ENCODE measurements at places on chromosomes 12 and 14.

DNA sequence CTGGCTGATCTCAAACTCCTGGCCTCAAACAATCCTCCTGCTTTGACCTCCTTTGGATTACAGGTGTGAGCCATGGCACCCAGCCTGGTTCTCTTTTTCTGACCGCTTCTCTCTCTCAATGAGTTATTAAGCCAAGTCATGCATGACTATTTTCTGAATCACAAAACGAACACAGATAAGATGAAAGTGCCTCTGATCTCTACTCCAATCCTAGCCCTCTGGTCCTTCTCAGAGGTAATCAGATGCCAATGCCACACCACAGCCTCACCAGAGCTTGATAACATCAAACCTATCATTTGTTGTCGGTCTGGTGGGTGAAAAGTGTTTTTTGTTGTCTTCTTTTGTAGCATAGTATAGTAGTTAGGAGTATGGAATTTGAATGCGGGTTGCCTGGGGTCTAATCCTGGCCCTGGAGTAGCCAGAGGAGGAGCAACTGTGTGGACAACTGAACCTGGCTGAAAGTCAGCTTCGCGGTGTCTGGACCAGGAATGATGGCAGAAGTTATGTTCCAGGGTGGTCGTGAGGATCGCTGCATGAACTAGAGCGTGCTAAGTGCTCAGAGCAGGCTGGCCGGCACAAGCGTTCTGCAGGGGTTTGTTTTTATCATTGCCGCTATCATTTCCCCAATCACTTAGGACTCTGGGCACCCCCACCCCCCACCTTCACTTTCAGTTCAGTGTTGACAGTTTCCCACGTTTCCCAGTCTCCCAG lies 77.9 kb downstream of the SPRING1 start:
- DNase-seq: no peak

DNA sequence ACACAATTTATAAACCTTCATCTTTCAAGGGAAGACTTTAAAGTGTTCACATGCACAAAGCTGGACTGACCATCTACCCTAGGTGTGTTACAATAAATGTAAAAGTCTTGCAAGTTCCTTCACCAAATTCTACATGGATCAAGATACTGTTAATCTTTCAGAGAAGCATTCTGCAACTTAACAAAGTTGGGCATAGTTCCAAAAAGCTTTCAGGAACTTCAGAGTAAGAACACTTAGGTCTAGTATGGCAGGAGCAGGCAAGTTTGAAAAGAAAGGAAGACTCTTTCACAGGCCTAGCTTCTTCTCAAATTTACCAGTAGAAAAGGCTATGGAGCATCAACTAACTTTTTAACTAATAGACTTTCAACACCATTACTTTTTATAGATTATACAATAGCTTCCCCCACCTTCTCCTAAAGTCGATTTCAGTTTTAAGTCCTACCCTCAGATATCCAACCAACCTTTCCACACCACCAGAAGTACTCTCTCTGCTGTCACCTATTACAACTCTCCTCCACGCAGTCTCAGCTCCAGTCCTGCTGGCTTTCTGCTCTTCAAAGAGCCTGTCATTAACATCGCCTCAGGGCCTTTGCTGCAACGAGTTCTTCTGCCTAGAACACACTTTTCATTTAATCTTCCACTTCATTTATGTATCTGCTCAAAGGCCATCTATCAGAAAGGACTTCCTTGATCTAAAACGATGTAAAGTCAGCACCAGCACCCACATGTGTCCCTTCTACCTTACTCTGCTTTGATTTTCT lies 333.9 kb downstream of the CEP128 start:
- DNase-seq: no peak

DNA sequence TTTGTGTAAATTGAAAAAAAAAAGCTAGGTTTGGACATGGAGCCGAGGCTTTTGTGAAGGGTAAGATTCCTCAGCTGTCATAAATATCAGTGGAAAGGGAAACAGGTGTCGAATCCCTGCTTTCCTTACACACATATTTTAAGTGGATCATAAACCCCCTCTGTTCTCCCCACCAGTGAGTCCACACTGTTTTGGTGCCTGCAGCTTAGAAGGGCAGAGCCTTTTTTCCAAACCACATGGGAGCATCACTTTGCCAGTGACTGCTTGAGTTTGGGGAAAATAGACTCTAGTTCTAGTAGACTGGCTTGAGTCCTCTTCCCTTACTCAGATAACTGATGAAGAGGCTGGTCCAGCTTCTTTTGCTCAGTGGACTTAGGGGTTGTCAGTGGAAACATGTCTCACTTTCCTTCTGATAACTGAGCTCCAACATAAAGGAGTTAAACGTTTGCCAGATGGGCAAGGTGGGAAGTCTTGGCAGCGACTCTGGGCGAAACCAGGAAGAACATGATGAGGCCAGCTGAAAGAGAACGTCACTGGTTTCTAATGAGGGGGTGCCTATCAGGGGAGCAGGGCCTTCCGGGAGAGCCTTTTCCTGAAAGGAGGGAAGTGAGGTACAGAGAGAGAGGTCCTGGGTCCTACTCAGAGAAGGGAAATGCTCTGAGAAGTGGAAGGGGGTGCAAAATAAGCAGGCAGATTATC lies 168.1 kb upstream of the PARP11 start:
- DNase-seq: no peak

- no peak for DNase-seq
Measured at GRCh38 chr12:11461433-11461832, 66.1 kb upstream of the PRB2 start.

- DNase-seq: no peak
Measured at GRCh38 chr14:66240105-66240504, 246.1 kb upstream of the CCDC196 start.

DNA sequence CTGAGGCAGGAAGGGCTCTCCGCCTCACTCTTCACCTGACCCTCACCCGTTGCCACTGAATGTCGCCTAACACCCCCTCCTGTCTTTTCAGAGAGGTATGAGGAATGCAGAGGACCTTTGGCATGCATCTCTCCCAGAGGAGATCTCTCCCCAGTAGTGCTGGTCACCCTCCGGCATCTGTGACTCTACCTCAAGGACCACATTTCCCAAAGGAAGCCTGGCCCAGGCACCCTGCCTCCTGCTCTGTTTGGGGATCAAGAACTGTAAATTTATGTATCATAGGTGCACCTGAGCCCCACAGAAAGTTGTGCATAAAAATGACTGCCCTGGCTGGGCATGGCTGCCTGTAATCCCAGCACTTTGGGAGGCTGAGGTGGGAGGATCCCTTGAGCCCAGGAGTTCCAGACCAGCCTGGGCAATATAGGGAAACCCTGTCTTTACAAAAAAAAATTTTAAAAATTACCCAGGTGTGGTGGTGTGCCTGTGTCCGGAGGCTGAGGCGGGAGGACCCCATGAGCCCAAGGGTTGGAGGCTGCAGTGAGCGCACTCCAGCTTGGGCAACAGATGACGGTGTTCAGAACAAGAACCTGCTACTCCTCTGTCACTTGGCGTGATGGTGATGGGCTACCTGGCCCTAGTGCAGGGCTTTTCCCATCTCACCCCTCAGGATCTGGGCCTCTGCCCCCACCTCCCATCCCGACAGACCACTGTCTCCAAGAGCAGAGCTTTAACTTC lies 13.7 kb downstream of the TNFRSF1A start:
- no peak for DNase-seq

DNA sequence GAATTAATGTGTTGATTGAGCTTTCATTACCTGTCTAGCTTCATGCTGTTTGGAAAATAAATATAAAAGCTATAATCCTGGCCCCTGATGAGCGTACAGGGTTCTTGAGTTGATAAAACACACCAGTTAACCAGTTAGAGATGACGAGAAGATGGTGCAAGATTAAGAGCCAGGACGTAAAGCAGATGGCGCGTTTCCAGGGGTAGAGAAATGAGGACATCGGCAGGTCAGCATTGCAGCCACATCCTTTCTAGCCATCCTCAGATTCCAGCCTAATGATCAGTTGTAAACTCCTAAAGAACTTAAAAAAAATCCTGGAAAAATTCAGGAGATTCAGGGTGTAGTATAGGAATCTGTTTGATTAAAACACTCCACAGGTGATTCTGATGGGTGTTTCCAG lies 203.7 kb downstream of the CACNA1C start:
- DNase-seq: no peak

DNA sequence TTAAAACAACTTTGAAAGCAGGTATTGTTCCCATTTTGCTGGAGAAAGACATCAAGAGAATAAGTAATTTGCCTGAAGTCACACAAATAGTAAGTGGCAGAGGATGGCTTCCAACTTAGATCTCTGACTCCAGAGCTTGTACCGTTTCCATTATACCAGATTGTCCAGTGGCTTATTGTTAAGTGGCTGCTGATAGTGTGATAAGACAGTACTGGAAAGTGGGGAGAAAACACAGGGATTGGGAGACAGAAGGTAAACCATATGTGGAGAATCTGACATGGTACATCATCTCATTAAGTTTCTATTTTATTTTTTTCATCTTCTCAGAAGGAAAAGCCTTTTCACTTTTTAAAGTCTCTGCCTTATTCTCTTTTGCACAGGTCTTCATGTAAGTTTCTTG lies 108.5 kb downstream of the SRGAP1 start:
- no peak for DNase-seq

- no peak for DNase-seq
Measured at GRCh38 chr14:101823066-101823465, 61.6 kb downstream of the PPP2R5C start.

DNA sequence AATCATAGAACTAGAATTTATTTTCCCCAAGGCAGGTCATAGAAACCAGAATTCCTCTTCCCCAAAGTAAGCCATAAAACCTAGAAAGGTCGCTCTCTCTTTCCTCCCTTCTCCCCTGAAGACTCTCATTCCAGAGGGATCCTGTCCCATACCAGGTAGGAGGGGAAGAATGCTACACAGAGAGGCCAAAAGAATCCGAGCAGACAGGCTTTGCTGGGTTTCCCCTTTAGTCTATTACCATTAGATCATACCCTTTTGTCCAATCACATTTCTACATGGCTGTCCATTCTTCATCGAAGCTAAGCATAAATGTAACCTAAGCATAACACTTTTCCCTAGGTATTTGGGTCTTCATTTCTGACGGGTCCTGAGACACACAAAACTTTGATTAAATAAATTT lies 204.5 kb downstream of the SPTSSA start:
- DNase-seq: no peak

GRCh38 chr12:116971222-116971621 lies 60.5 kb downstream of the FBXW8 start:
- no peak for DNase-seq

DNA sequence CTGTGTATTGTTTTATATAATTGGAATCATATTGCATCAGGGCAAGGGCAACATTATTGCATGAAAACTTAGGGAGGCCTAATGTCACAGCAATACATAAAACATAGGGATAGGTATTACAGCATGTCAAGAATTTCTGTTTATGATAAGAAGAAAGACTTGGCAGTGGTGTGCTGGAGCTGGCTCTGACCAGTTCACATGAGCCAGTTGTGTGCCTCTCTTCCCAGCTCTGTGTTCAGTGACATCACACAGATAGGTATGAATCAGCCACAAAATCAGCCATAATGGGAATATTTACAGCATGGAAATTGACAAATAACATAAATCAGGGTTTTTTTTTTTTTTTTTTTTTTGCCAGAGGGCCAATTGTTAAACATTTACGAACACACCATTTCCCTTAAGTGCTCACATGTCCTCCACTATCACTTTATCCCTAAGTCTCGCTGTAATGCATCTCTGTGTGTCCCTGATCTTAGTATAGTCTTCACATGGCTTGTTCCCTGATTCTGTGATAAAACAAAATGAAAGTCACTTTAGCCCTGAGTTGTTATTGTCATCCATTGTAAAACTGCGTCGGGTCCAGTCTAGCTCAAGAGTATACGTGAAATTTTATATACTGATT lies 31.9 kb upstream of the ACSM4 start:
- DNase-seq: no peak

DNA sequence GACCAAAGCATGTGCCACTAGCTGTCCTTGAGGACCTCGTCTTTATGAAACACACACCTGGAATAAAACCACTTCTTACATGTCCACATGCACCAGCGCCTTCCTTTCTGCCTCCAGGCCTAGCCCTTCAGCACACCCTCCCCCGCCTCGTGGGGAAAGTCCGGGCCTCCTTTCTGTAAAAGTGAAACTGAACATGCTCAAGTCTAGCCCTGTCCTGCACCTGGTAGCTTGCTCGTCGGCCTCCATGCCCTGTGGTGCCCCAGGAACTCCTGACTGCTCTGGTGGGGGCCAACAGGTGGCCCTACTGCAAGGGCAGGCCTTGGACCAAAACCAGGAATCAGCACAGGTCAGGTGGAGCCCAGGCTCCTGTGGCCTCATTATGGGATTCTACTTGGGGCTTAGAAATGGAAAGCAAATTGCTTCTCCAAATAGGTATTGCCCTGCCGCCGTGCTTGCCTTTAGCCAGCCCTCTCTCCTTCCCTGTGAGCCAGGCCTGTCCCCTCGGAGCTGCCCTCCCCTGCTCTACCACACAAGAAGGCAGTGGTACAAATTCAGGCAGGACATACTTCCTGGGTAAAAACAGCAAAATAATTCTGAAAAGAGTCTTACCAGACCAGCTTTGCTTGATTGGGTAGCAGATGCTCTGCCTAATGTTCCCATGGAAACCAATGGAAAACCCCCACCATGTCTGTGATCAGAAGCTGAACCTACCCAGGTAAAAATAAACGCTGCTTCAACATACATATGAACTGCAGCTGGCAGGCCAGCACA lies 43.5 kb downstream of the ERH start:
- DNase-seq: no peak

DNA sequence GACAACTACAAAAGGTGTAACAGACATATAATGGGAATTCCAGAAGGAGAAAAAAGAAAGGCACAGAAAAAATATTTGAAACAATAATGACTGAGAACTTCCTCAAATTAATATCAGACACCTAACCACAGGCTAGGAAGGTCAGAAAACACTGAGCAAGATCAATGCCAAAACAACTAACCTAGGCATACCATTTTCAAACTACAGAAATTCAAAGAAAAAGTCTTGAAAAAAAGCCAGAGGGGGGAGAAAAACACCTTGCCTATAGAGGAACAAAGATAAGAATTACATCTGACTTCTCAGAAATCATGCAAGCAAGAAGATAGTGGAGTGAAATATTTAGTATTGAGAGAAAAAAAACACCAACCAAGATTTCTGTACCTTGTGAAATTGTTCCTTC lies 77.8 kb downstream of the RIN3 start:
- no peak for DNase-seq

- DNase-seq: no peak
Measured at GRCh38 chr12:118271183-118271582, 101.5 kb downstream of the TAOK3 start.

DNA sequence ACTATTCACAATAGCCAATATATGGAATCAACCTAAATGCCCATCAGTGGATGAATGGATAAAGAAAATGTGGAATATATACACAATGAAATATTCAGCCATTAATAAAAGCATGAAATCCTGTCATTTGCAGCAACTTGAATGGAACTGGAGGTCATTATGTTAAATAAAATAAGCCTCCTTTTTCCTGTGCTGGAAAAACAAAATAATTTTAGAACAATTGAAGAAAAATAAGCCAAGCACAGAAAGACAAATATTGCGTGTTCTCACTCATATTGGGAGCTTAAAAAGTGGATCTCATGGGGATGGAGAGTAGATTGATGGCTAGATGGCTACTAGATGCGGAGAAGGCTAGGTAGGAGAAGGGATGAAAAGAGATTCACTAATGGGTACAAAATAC lies 6.3 kb upstream of the BTG1 start:
- DNase-seq: no peak

All from nucleus accumbens (tissue), 56 donors.